Left ventricle myocardium superior (tissue), 1 donor: ENCODE measurements at places on chromosomes 3 and 15. TPM values are rescaled to one million over a fixed set of nuclear protein-coding genes. Genes with fewer than 3 reads are reported as not detected.

- no peak for DNase-seq
Measured at GRCh38 chr15:65223996-65224395, 12.7 kb upstream of the CILP start.

DNA sequence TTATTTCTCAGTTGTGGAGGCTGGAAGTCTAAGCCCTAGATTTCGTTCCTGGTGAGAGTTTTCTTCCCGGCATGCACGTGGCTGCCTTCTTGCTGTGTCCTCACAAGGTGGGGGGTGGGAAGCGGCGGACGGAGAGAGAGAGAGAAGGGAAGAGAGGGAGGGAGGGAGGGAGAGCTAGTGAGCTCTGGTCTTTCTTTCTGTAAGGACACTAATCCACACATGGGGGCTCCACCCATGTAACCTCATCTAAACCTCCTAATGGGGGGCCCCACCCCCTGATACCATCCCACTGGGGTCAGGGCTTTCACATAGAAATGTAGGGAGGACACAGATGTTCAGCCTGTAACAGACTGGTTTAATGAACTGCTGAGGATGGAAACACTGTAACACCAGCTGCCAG lies 7.3 kb downstream of the FBLN2 start:
- no peak for DNase-seq

DNA sequence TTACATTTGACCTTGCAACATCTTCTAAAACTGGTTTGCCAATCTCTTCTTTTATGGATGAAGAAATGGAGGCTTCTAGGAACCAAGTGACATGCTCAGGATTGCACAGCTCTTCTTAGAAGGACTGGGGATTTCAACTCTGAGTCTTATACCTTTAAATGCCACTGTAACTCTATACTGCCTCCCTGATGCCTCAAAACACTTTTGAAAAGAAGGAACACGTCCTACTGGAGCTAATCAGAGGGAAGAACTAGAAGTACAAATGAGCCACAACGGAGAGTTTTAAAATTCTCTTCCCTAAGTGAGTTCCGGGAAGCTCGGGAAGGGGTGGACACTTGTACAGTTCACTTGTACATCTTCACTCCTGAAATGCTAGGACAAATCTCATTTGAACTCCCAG lies 949 bp upstream of the MITF start:
- no peak for DNase-seq

- DNase-seq, result no peak
Measured at GRCh38 chr3:149332227-149332765, 1.1 kb downstream of the TM4SF18 start.

DNA sequence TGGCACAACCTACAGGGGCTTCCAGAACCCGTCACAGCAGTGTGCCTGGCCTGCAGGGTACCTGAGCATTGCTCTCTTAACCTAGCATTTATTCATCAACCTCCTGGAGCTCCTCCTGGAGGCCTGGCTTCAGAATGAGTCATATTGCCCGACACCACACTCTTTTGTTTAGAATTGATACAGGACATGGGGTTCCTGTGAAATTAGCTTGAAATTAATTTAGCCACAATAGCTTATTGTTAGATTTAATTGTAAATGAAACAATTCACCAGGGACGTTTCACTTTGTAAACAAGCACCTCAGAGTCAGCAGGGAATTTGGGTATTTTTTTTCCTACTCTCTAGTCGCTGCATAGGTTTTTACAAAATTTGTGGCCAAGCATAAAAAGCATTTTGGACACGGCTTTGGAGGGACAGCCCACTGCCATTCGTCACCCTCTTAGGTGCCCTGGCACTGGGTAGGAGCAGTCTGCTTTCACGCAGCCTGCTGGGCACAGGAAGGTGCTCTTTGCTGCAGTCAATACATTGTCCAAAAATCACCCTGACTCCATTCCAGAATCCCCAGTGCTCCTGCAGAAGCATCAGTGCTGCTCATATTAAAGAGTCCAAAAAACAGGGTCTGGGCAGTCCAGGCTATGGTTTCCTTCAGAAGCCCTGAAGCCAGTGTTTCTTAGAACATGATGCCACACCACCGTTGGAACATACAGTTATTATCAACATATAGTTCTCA lies 60.8 kb upstream of the MEF2A start:
- no peak for DNase-seq

GRCh38 chr15:33119865-33120264 lies 74.6 kb downstream of the FMN1 start:
- no peak for DNase-seq

CHRFAM7A gene
- total RNA-seq, result 1.3 TPM

SYNPR gene
- not detected for total RNA-seq

GPR171 gene
- total RNA-seq, result 0.15 TPM
